ENCODE measurements at places on chromosomes 12 and 14.

- no peak for DNase-seq
Observed at GRCh38 chr14:71651228-71651627, 281.0 kb upstream of the RGS6 start.

DNA sequence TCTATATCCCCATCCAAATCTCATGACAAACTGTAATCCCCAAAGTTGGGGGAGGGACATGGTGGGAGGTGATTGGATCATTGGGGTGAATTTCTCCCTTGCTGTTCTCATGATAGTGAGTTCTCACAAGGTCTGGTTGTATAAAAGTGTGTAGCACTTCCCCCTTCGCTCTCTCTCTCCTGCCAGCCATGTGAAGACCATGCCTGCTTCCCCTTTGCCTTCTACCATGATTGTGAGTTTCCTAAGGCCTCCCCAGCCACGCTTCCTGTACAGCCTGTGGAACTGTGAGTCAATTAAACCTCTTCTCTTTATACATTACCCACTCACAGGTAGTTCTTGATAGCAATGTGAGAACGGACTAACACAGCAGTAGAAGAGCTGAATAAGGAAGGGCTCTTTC lies 62.6 kb upstream of the VASH1 start:
- DNase-seq, result no peak

GRCh38 chr14:41609704-41610183 lies 3.1 kb downstream of the LRFN5 start:
- peak; percentile 83 for DNase-seq

GRCh38 chr12:121202407-121203355 lies 7.2 kb upstream of the P2RX4 start:
- DNase-seq, result no peak

- DNase-seq, result no peak
Observed at GRCh38 chr14:95507174-95507573, 9.3 kb downstream of the SYNE3 start.

DNA sequence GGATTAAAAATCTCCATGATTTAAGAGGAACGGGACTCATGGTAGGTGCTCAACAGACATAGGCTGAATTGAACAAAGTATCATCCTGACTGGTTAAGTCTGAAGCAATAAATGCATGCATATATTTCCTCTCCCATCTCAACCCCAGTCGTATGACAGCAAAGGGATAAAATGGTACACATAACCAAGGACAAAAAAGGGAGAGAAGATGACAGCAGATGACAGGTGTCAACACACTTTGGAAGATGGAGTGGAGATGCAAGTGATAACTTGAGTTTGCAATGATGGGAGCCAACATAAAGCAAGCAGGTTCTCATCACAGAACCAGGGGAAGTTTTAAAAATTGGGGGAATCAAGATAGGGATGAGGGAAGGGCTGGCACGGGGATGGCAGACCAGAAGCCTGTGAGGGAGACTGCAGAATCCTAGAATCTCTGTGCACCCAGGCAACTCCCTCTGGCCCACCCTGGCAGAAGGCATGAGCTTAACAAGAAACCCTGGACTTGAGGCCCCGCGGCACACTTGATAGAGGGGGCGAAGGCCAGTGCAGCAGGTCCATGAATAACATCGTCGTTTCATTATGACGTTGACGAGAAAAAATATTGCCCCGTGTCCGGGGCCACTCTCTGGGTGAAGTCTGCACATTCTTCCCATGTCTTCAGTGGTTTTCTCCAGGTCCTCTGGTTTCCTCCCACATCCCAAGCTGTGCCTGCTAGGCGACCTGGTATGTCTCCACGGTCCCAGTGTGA lies 5.0 kb downstream of the C1RL start:
- no peak for DNase-seq

DNA sequence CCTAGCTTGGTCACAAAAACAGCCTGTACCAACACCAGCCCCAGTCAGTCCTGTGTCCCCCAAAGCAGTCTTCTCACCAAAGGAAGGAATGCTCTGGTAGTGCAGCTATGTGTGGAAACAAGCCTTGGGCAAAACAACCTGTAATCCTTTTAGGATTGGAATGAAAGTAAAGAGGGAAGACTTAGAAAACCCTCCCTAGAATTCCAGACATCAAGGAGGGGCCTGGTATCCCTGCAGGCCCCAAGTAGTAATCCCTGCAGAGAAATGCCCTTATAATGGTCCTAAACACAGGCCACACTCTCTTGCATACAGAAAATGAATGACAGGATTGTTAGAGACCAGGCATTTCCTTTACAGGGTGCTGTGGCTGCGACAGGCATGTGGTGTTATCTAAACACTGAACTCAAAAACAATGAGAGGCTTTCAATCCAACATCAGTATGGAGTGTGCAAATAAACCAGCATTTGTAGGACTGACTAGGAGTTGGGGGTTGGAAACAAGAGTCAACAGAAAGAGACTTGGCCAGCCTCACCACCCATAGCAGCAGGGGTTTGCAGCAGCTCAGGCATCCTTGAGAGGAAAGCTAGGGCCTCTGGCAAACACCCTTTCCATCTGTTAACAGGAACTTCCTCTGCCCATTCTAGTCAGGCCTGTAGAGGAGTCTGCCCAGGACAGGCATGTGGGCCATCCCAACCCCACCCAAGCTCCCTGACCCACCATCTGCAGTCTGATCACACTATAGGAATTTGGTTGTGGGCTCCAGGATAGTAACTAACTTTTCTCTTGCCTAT lies 59.1 kb downstream of the DCAF5 start:
- DNase-seq, result no peak

DNA sequence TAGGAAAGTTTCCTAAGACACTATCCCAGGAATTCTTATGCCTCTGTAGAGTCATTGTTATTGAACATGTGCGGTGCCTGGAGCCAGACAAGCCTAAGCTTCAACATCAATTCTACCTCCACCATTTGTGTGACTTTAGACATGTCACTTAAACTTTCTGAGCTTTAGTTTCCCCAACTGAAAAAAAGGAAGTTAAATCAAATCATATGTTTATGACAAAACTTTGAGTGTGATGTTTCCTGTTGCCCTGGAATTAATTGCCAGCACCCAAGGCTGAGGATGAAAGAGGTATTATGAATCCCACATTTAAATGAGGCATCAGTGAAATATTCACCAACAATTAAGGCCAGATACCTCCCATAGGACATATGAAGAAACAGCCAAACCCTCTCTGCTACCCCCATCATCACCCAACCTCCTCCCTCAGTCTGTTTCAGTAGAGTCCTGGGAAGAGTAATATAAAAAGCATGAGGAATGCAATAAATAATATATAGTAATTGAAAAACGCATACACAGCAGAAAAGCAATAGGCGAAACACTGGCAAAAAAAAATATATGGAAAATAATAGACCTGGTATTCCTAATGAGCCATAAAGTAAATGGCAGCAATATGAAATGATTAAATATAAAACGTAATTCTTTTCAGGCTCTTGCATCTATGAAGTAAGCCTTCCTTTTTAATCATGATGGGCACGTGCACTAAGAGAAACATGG lies 182.0 kb upstream of the DCN start:
- no peak for DNase-seq

DNA sequence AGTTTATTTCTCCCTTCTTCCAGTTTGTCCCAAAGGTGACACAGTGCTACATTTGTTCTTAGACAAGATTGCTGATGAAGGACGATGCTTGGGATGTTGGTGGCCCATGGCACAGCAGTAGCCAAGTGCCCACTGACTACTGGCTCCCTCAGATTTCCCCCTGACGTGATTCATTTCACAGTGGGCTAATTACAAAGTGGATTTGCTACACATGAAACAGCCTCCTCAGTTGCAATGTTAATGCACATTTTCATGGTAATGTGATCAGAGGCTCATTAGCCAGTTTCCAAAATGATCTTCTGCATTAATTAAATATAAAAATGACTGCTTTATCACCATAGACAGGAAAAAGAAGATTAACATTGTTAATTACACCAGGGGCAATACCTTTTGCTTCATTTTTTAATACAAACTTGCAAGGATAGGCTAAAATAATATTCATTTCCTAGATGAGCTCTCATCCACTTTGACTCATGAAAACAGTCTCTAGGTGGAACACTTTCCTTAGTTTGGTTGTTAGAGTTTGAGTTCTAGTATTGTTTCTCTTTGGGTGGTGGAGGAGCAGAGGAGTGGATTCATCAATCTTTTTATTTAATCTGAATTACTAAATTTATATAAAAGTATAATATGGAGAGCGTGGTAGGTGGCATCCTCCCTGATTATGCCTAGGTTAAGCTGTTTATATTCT lies 250.9 kb downstream of the PDZRN4 start:
- no peak for DNase-seq

DNA sequence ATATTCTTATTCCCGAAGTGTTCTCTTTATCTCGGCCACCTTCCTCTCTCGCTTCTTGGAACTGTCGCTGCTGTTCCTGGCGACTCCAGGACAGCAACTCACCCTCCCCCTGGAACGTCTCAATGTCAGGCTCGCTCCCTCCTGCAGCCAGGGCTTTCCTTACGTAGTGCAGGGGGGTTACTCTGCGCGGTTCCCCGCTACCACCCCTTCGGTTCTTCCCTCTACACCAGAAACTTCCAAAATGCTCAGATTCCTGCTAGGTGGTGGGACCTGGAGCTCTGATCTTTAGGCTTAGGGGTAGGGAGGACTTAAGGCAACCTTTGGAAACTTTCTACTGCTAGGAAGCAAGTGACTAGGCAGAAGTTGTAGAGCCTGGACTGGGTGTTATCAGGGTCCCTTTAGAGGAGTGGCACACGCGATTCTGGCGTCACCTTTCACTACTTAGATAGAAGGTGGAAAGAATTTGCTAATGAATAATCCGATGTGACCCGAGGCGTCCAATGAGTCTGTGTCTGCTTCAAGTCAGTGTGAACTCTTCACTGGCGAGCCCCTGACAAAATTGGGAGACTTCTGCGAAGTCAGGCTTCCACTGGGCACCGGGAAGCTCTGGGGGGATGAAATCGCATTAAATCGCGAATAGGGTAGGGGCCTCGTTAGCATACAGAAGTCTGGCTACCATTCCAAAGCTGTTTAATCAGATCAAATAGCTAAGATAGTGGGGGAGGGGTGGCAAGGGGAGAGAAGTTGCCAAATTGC lies 900 bp upstream of the DPF3 start:
- no peak for DNase-seq

DNA sequence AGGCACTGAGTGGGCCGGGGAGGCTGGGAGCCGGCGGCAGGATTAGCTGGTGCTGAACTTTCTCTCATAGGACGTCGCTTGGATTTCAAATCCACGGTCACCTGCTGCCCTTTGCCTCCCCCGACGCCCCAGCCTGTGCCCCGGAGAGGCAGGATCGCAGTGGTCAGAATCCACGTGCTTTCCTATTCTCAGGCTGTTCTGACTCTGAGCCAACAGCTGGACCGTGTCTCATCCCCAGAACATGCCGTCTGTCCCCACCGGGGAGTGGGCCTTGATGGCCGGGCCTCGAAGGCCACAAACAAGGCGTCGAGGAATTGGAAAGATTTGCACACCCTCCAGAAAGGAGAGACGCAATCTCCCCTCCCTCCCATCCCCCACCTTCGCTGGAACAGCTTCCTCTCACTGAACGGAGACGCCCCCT lies 18.5 kb upstream of the MLXIP start:
- DNase-seq, result no peak

DNA sequence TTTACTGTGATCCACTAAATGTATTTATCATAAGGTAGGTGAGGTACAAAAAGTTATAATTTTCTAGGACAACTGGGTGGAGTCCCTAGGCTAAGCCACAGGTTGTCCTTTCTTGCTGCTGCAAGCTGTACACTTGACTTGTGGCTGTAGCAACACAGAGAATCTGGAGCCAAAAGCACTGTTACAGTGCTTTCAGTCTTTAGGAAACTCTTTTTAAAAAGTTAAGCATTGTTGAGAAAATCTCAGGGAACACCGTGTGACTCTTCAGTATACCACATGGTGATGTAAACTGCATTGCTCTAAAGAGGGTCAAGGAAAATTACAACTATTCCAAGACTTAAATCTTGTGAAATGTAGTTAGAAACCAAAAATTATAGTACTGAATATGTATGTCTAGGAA lies 11.4 kb downstream of the SLC15A5 start:
- DNase-seq, result no peak

DNA sequence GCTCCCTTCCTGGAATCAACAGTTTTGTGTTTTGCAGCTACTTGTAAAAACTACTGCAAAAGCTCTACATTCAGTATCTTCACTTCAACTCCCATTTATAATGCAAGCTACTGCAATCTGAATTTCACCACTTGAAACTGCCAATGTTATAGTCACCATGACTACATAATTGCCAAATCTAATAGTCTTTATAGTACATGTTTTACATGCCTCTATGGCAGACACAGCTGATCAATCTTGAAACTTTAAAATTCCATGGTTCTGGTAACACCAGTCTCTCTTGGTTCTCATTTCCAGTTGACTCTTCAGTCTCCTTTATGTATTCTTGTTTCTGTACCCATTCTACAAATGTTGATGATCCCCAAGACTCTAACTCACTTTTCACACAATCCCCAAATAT lies 185.9 kb downstream of the MED13L start:
- peak; percentile 2 for DNase-seq

DNA sequence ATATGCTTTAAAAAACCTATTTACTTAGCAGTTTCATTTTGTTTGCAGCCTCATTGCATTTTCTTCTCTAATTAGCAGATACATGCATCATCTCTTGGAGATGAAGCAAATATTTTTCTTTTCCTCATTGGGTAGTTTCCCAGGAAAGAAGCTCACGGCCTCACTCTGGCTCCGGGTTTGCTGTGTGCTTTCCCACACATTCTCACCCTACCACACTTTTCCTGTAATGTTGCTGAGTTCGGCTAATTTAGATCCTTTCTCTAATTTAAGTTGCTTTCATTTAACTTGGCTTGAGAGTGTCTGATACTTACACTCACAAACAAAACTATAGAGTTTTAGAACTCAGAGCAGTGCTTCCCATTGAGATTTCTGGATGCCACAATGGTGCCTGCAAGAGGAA lies 928.2 kb downstream of the NRXN3 start:
- DNase-seq, result no peak

DNA sequence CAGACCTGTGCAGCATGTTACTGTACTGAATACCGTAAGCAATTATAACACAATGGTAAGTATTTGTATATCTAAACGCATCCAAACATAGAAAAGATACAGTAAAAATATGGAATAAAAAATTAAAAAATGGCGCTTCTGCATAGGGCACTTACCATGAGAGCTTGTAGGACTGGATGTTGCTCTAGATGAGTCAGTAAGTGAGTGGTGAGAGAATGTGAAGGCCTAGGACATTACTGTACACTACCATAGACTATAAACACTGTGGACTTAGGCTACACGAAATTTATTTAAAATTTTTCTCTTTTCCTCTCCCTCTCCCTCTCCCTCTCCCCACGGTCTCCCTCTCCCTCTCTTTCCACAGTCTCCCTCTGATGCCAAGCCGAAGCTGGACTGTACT lies 194.5 kb upstream of the CDKN3 start:
- no peak for DNase-seq

- peak; percentile 14 for DNase-seq
Observed at GRCh38 chr14:54564071-54564867, 2.7 kb upstream of the SAMD4A start.

GRCh38 chr12:21938879-21939278 lies 2.3 kb downstream of the ABCC9 start:
- DNase-seq, result no peak

DNA sequence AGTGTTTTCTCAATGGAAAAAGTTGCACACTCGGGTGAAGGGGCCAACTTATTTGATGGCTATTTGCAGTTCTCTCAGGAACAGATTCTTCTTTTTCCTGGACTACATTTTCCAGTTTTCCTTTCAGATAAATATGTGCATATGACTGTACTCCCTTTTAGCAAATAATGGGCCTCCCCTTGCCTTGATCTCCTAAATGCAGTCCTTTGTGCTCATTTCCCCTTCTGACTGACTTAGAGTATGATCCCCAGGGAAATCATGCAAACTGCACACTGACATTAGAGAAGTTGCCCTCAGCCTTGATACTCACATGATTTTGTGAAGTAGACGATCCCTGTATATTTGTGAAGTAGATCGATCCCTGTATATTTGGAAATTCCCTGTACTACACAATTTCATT lies 492.9 kb upstream of the NOVA1 start:
- DNase-seq, result no peak
